NCI-H1694 (cell line): ENCODE measurements at places on chromosomes 3 and 15.

- no peak for DNase-seq
These were observed 640 bp downstream of the POPDC2 start for GRCh38 chr3:119659606-119660291.

- DNase-seq, result no peak
These were observed at the start of the genes PEX11A and WDR93 for GRCh38 chr15:89690276-89691218. PEX11A (minus strand) TSS chr15:89690754; CDS start chr15:89690632, 122 bp downstream. WDR93 (plus strand) TSS chr15:89690811; CDS start chr15:89701747, 10,936 bp downstream.

DNA sequence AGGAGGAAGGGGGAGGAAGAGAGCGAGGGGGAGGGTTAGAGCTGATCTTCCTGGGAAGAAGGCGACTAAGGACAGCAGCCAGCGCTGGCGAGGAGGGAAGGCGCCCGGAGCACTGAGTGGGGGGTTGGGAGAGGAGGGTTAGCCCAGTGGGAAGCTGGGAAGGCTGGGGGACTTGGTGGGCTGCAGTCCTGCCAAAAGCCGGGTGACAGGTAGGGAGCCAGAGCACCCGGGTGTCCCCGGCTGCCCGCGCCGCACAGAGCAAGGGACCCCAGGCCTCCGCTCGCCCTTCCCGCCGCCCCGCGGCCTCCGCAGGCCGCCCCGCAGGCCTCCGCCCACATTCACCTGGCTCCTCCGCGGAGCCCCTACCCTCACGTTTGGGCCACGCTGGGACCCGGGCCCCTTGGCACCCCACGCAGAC lies 448 bp downstream of the SLC12A8 start:
- no peak for DNase-seq

- no peak for DNase-seq
These were observed 104.0 kb upstream of the MYRIP start for GRCh38 chr3:39705351-39705900.

GRCh38 chr15:75646944-75647364 lies 758 bp upstream of the SNX33 start:
- DNase-seq, result no peak

- DNase-seq, result no peak
These were observed 563.4 kb upstream of the TGFBR2 start for GRCh38 chr3:30042916-30043555.

DNA sequence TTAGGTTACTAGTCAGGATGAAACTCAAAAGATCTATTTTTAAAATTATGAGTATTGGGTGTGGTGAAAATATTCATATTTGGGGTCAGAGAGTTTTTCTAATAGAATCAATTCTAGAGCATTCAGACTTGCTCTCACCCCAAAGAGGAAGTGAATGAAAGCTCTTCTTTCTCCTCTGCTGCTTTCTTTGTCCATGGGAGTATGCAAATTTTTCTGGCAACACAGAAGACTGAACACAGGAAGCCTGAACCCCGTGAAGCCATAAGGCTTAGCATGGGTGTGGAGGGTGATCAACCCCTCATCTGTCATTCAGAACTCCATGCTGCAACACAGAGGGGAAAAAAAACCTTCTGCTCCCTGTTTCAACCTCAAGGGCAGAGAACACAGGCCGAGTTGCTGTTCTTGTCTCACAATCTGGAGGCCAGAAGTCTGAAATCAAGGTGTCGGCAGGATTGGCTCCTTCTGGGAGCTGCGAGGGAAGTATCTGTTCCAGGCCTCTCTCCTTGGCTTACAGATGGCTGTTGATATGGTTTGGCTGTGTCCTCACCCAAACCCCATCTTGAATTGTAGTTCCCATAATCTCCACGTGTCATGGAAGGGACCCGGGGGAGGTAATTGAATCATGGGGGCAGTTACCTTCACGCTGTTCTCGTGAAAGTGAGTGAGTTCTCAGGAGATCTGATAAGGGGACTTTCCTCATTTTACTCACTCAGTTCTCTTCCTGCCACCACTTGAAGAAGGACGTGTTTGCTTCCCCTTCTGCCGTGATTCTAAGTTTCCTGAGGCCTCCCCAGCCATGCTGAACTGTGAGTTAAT lies 33.7 kb upstream of the CD47 start:
- DNase-seq, result no peak

DNA sequence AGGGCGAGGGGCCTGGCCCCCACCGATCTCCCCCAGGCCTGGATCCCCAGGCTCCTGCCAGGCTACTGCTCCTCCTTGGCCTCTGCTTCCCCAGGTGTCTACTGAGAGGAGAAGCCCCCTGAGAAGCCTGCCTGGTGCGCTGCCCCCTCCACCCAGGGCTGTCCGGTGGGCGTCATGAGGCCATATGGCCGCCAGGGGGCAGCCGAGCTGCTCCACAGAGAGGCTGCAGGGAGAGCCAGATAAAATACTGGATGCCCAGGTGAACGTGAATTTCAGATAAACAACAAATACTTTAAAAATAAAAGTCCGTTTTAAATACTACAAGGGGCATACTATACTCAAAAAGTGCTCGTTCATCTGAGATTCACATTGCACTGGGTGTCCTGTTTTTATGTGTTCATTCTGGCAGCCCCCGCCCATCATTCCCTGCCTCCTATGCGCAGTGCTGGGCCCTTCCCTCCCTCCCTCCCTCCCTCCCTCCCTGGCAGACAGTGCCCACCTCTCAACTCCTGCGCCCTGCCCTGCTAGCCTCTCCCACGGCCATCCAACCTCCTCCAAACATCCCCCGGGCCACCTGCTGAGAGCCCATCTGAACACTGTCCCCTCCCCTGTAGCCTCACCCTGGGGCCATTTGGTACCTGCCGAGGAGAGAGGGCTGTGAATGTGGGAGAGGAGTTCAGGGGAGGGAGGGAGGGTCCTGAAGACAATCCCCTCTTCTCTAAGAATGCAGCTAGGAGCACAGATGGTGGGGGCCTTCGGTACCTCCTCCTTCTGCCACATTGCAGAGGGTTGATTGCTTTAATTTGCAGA lies 29.6 kb downstream of the PSTPIP1 start:
- DNase-seq, result peak; percentile 14

- DNase-seq, result no peak
These were observed 658 bp downstream of the EOGT start for GRCh38 chr3:69012800-69013252.

GRCh38 chr3:118433825-118434224 lies 600.8 kb downstream of the IGSF11 start:
- DNase-seq, result no peak

DNA sequence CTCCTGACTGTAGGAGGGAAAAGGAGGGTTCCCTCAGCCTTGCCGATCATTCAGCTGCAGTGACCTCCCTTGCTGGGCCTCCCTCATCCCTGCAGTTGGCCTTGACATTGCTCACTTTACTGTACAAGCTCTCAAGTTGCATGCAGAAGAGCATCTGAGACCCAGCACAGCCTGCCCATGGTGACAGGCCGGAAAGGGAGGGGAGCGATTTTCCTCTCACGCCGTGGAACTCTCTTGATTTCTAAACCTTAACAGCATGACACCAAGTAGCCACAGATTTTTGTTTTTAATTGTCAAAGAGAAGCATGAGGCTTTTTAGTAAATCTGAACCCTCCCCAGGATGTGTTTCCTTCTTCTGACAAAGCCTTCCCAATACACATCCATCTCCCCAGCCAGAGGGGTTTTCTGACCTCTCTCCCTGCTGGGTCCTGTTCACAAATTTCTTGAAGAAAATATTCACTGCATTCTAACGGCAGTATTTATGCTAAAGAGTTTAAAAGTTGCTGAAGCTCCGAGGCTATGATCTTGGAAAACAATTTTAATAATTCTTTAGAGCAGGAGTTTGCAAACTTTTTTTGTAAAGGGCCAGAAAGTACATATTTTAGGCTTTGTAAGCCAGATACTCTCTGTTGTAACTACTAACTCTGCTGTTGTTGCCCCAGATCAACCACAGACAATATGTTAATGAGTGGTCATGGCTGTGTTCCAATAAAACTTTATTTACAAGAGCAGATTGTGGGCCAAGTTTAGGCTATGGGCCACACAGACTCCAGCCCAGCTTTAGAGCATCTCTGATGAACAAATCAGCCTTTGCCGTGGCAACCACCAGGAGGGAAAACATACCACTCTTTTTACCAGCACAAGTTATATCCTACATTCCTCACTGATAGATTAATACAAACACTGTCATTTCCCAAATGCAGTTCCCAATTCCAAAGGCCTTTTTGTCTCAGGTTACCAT lies 34.8 kb downstream of the LMCD1 start:
- DNase-seq, result no peak

DNA sequence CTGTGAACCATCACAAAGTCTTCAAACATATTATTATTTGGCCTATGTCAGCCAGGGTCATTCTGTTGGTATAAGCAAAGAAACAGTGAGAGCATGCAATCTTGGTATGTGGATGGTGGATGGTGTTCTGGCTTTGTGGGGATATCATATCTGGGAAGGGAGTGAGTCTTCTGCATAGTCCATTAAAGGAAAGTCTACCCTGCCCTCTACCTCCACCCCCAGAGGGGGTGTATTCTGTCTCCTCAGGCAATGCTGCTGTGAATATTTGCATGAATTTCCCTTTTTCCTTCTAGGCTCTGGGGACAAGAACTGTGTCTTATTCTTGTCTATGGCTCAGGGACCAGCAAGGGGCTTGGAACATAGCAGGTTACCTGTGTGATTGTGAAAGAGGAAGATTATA lies 495.8 kb downstream of the PDCD6IP start:
- no peak for DNase-seq

GRCh38 chr3:41608347-41608746 lies 353.6 kb downstream of the ULK4 start:
- DNase-seq, result no peak

DNA sequence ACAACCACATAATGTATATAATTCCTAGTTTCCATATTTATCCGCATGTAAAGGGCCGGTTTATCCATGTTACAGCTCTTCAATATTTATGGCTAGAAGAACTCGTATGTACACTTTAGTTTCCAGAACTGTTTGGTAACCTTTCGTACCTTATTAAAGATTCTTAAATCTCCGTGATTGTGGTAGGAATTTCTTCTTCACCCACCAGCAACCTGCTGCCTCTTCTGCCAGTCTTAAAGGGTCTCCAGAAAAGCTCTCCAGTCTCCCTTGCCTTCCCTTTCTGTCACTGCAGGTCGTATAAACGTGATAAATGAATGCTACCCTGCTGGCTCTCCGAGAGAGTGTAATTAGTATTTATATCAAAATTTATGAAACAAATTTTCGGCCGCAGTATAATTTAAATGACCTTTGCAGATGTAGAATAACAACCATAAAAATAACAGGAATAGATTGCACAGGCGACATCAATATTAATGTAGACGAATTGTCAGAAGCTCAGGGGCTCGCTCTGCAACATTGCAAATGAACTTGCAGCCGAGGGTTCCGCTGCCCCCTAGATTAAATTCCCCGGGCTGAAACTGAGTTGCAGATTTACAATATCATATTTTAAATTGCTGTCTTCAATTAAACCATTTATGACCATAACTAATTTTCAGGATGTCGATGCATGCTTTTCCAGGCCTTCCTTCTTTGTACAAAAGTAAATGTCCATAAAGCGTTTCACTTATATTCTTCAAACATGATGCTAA lies 5.4 kb downstream of the ZIC1 start:
- DNase-seq, result no peak

DNA sequence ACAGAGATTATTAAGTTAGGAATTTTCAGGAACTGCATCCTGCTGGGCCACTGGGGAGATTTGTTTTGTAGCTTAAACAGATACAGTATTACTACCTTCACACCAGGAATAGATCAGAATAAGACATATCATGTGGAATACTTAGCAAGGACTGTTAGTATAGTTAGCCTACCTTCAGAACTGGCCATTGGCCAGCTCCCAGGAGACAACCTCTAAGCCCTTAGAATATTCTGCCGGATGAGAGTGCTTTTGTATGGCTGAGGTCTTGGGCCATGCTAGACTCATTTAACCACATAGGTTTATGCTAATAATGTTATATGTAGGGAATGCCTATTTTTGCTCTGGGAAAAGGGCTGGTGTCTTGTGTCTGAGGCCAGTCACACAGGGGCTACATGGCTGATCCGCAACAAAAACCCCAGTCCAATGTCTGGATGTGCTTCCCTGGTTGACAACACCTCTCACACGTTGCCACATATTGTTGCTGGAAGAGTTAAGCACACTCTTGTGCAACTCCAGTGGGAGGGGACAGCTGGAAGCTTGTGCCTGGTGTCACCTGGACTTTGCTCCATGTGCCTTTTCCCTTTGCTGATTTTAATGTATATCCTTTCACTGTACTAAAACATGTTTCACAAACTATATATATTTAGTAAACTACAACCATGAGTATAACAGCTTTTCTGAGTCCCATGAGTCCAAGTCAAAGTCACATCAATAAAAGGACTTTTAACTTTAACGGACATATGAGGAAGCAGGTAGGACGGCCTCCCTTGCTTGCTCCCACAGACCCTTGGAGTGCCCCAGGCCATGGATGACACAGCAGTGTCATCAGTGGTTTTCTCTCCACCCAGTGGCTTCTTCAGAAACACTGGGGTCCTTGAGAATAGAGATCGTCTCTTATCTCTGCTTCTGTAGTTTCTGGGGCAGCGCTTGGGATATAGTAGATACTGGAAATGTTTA lies 118.0 kb upstream of the C3orf80 start:
- no peak for DNase-seq

GRCh38 chr15:39030291-39031070 lies 465.9 kb upstream of the RASGRP1 start:
- DNase-seq, result no peak

DNA sequence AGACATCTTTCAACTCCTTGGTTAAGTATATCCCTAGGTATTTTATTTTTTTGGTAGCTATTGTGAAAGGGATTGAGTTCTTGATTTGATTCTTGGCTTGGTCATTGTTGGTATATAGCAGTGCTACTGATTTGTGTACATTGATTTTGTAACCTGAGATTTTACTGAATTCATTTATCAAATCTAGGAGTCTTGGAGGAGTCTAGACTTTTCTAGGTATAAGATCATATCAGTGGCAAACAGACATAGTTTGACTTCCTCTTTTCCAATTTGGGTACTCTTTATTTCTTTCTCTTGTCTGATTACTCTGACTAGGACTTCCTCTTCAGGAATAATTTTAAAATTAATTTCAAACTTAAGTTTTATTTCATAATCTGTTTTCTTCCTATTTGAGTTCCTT lies 125.2 kb downstream of the OCA2 start:
- no peak for DNase-seq

DNA sequence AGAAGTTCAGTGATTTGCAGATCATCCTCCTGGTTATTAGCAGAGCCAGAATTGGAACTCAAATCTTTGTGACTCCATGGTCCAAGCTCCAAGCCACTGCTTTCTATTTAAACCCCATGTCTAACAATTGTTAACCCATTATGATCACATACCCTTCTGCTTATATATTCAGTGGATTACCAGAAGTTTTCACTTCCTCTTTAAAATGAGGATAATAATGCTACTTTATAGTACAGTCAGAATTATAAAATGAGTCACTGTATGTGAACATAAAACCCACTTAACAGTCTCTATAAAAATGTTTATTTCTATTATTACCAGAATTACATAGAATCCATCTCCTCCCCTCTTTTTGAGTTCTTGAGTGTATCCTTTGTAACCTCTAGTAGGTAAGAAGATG lies 550.7 kb upstream of the DPPA4 start:
- no peak for DNase-seq
